ENCODE measurements at places on chromosomes 4 and X. TPM values are rescaled to one million over a fixed set of nuclear protein-coding genes. Genes with fewer than 3 reads are reported as not detected.

The COL25A1 gene
- 0.27 TPM for total RNA-seq

The P2RY8 gene
- not detected for total RNA-seq

The TXK gene
- 0.25 TPM for total RNA-seq

The FREM3 gene
- total RNA-seq: not detected

The MAGEA1 gene
- not detected for total RNA-seq

The CD38 gene
- total RNA-seq: not detected

All from fibroblast of the aortic adventitia (primary cell).